ENCODE measurements at places on chromosomes 1 and 21. TPM values are rescaled to one million over a fixed set of nuclear protein-coding genes. Genes with fewer than 3 reads are reported as not detected.

PADI4 gene
- total RNA-seq = 0.18 TPM

DNA sequence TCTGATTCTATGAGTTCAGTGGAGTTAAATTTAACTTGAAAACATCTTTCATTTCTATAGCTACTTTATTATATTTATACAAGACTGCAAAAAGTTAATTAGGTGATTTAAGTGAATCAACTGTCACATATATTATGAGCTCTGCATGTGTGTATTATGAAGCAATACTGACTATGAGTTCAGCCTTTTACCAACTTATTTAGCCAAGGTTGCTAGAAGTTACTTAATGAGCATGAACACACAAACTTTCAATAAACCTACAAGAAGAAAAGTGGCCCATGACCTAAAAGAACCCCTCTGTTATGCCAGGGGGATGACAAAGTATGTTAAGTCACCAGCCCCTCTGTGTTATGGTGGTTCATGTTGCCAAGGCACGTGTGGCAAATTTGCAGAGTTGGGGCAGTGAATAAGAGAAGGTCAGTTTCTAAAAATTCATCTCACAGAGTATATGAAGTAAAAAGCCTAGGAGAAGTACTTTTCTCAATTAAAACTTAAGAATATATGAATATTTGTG, 86.7 kb upstream of the LYPLAL1 start:
- no peak for DNase-seq

DNA sequence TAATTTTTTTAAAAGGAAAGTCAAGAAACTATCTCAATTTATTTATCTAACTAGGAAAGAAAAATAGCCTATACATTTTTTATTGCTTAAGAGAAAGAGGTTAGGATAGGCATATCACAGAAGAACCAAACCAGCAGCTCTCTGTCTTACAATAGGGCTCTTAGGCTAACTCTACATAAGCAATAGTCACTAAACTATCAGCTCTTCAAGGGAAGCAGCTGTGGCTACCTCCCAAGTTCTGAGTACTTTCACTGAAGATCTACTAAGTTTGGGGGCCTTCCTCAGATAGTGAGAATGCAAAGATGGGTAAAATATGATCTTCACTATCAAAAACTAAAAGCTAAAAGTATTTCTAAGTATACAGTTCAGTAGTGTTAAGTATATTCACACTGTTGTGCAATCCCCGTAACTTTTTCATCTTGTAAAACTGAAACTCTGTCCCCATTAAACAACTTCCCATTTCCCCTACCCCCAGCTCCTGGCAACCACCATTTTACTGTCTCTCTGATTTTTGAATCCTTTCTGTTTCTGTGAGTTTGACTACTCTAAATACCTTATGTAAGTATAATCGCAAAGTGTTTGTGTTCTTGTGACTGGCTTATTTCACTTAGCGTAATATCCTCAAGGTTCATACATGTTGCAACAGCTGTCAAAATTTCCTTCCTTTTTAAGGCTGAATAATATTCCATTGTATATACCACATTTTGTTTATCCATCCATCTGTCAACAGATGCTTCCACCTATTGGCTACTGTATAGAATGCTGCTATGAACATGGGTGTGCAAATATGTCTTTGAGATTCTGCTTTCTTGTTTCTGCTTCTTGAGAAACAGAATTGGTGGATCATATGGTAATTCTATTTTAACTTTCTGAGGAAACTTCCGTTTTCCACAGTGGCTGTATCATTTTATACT, 73.3 kb downstream of the ACBD6 start:
- no peak for DNase-seq

GRCh38 chr1:206606867-206607266, 5.4 kb downstream of the EIF2D start:
- no peak for DNase-seq

DNA sequence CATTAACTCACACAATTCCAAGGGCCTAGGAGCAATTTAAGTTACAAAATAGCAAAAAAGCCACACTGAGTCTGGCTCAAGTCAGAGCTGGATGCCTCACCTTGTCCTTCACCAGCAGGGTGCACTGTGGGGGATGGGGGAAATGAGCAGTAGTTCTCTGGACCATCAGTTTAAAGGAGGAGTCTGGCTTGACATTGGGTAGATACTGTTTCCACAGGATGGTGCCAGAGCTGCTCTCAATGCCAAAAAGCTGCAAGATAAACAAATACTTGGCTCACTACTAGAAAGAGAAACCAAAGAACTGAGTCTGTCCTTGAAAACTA, 18.8 kb downstream of the EMC1 start:
- DNase-seq = no peak
